ENCODE measurements at places on chromosomes 3 and 15.

- no peak for DNase-seq
These were observed 45.4 kb downstream of the MAP6D1 start for GRCh38 chr3:183779896-183780465.

- DNase-seq: no peak
These were observed 214.6 kb upstream of the MDFIC2 start for GRCh38 chr3:70527026-70527425.

- no peak for DNase-seq
These were observed 13.2 kb downstream of the SIDT1 start for GRCh38 chr3:113545594-113545993.

DNA sequence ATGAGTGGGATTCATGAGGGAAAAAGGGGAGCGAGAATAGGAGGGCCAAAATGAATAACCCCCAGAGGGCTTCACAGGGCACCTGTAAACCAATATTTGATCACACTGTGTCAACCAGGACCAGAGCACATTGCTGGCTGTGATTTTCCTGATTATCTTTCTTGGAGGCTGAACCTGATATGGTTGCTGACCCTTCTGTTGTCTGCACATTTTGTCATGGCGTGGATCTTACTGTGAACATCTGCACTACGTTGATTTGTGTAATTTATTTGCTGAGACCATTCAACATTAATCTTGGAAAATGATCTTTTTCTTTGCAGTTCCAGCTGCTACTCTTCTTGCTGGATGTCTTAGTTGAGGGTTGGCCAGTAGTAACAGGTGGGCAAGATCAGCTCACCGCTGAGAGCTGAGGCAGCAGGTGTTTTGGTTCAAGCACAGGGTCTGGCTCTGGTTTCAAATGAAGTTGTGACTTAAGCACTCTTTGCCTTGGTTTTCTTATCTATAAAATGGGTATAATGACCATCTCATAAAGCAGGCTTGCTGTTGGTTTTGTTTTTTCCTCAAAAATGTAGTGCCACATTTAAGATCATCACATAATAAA, 61.2 kb downstream of the ARHGEF26 start:
- no peak for DNase-seq

DNA sequence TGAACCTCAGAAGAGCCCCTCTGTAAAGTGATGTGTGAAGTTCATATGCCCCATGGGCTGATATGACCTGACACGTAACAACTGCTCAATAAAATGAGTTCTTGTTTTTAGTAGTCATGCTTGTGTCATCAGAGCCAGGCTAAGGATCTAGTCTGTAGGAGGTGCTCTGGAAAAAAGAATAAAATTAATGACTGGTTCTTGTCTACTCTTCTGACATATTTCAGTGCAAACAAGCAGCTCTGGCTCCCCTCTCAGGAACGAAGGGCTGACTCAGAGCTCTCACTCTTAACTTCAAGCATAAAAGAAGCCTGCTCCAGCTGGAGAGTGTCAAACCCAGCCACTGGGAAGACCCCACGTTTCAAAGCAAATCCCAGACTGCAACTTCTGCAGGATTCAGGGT, 77.0 kb downstream of the LRIG1 start:
- no peak for DNase-seq

DNA sequence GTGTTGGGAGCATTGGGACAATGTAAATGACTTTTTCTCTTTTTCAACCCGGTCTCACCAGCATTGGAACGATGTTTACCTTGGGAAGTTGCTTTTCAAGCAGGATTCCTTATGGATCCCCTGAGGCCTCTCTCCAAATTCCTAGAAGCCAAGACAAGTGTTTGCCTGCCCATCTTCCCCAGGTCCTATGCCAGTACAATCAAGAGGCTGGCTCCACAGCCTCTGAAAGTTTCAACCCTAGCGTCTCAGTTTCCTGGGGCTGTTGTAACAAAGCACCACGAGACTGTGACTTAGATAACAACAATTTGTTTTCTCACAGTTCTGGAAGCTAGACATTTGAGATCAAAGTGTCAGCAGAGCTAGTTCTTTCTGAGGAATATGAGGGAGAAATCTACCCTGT, 347.2 kb upstream of the UMPS start:
- DNase-seq: no peak

DNA sequence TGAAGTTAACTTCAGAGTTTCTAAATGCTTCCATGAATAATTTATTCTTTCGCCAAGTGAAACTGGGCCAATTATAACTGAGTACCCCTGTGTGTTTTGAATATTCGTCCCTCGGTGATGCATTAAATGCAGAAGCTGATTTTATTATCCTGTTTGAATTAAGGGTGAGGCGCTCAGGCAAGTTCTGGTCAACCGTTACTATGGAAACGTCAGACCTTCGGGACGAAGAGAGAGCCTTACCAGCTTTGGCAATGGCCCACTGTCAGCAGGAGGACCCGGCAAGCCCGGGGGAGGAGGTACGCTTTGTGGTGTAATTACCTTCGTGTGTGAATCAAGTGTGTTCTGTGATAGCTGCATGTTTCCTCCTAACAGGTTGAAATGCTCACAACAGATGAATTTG, 239.8 kb downstream of the ITPR1 start:
- DNase-seq: no peak

- DNase-seq: no peak
These were observed 20.9 kb downstream of the UQCC5 start for GRCh38 chr3:52557011-52557960.

GRCh38 chr3:34001022-34001421, 202.6 kb downstream of the PDCD6IP start:
- DNase-seq: no peak

GRCh38 chr3:15769256-15769915, 28.4 kb downstream of the ANKRD28 start:
- peak; percentile 16 for DNase-seq

- DNase-seq: no peak
These were observed 8.3 kb upstream of the TM4SF4 start for GRCh38 chr3:149466192-149466591.

GRCh38 chr3:14846226-14846880, 27.6 kb downstream of the FGD5 start:
- no peak for DNase-seq

DNA sequence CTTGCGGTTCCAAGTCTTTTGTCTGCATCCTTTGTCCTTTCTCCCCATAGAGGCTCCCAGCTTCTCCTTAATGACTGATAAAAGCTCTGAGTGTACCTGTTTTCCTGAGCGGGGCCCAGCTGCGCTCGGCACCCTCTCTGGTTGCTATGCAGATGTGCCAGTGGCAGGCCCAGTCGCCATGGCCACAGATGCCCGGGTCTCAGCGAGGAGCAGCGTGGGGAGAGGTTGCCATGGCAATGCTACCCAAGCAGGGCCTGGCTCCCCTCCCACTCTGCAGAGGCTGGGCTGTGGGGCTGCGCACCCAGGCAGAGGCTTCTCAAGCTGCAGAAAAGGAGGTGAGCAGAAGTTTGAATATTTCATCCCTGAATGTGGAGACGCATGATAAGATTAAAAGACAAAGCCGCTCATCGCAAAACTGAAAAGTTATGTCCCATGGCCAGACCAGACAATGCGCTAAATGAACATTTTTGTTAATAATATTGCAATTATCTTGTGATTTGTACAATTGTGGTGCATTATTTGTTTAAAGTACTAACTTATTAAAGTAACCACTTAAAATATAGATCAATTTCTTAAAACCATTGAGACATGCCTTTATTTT, 66.1 kb downstream of the TPRA1 start:
- no peak for DNase-seq
